Hematopoietic multipotent progenitor cell (in vitro differentiated cells): ENCODE measurements at places on chromosomes 5 and 9.
A peak's percentile ranks its signal among the peaks of the same experiment; 100 is the strongest.

DNA sequence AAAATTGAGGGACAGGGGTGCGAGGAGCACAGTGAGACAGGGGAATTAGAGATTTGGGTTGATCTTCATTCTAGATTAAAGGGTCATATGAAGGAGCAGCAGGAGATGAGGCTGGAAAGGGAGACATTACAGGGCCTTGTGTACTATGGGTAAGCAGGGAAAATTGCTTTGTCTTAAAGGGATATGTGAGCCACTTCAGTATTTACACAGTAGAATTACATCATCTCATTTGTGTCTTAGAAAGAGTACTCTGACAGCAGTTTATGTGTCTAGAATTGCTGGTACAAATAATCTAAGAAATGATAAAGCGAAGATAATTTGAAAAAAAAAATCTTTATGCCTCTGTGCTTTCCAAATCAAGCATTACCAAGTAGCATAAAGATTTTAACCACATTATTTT is 287.0 kb upstream of the ARRDC3 start:
- DNase-seq, result no peak

- DNase-seq, result no peak
Measured at GRCh38 chr5:115857626-115858349, 16.1 kb downstream of the AP3S1 start.

DNA sequence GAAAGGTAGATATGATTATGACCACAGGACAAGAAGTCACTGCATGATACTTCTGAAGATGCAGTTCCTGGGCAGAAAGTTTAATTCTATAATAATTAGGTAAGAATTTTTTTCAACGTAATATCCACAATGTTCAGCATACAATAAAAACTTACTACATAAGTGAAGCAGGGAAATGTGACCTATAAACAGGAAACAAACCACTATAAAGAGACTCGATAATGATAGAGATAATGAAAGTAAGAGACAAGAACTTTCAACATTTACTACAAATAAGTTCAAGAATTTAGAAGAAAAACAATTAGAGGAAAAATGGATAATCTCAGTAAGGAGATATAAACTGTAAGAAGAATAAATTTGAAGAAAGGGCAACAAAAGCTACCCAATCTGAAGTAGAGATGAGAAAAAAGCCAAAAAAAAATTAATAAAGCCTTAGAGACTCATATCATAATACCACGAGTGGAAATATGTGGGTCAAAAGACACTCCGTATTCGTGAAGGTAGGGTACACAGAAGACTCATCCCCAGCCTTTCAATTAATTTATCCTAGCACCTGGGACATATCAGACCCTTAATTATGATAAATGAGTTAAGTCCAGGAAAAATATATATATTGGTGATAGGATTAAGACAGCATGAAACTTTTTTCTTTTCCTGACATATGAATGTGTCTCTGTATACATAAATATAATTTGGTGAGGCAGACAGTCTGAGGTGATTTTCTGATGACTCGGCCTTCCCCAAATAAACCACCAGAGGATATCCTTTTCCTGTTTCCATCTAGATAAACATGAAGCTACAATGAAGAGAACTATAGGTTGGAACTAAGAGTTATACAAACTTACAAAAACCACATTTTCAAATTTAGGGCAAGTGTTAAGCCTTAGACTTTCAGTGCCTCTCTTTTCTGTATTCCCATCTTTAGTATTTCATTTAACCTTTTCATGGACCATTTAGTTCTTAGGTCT is 120.4 kb downstream of the RAPGEF6 start:
- DNase-seq, result peak; percentile 66

DNA sequence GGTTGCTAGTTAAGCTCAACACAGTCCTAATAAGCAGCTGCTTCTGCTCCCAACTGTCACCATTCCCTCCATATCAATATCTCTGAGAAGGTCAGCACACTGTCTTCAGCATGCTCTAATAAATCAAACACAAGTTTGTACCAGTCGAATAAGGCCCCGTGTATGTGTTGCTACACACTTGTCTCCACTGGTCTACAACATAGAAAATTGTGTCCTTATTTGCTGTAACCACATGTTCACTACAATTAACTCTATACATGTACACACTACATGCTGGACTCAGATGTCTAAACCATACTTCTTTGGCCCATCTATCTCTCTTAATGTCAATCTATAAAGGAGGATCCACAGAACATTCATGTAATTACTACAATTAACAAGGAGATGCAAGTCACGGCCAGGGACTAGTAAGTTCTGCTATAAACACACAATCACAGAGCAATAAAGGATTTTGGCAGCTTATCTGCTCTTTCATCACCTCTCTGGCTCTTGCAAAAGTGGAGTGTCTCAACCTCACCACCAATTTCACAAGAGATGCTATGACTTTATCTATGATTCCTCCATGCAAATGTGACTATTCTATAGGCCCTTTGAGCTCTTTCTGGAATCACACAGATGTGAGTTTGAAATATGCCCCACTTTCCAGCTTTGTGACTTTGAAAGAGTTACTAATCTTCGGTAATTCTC is 143.9 kb downstream of the SEMA5A start:
- no peak for DNase-seq

DNA sequence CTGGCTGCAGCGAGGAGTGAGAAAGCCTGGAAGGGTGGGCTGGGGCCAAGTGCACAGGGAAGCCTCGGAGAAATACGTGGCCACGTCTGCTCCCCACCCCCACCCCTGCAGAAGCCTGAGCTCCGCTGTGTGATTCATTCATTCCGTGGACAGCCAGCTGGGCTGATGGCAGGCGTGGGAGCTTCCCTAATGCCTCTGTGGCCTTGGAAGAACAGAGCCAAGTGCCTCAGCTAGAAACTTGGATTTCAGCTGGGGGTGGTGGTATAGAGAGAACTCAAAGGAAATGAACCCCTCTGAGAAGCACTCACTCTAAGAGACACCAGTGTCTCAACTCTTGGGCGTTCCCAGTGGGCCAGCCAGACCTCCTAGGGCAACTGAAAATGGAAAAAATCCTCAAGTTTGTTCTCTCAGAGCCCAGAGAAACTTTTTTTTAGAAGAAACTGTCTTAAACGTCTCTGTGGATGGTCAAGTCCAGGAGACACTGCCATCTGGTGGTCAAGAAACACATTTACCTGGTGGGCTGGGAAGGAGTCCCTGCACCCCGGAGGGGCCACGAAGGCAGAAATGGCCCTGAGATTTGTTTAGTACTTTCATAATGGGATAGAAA is 18.0 kb downstream of the ATOX1 start:
- peak; percentile 74 for DNase-seq

DNA sequence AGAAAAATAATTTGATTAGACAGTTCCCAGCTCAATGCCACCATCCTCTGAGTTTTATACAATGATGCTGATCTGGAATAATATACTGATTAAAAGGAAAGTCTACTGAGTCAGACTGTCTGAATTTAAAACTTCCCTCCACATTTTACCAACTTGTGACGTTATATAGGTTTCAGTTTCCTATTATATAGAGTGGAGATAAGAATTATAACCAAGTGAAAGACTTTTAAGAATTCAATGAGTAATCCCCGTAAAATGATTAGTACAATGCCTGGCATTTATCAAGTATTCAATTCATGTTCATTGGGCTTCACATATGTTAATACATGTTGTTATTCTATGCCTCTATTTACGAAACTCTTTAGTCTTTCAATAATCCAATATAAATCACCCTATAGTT is 166.0 kb downstream of the CDH9 start:
- no peak for DNase-seq

DNA sequence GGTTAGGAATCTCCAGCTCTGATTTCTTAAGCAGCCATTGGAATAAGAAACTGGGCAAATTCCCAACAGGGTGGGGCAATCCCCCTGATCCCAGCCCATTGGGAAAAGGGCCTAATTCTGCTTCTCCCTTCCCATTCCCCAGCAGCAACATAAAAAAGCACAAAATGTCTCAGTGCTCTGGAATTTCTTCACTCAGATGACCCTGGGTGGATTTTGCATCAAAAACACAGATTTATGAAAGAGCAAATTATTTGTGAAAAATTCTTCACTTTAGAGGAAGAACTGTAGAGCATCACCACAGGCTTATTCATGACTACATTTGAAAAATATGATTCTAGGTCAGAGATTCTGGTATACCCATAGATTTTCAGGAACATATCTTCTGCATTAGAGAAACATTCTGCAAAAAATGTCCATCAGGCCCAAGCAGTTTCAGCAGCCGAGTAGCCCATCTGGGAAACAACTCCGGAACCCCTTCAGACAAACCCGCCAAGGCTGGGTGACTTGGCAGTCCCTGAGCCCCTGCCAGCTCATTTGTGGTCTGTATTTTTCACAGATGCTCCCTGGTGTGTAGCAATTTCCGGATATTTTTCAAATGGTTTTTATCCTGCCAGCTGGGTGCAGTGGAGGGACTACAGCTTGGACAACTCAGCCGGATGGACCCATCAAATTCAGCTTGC is 102.1 kb upstream of the RANBP3L start:
- DNase-seq, result no peak

- no peak for DNase-seq
Measured at GRCh38 chr5:54270326-54270725, 40.0 kb downstream of the ARL15 start.

- no peak for DNase-seq
Measured at GRCh38 chr5:171413153-171413910, 6.1 kb upstream of the FGF18 start.

DNA sequence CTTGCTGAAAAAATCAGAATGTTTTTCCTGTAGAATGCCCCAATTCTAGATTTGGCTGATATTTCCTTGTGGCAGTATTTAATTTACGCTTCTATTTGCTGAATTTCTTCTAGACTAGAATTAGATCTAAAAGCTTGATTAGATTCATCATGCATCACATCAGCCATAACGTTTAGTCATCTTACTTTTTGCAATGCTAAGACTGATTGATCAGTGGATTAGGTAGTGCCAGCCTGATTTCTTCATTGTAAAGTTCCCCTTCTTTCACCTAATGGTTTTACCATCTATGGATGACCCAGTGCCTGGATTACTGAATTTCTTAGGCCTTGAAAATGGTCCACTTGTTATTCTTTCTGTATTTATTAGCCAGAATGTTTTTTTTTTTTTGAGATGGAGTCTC is 83.9 kb downstream of the PBX3 start:
- DNase-seq, result no peak

GRCh38 chr9:32344551-32345182 is 39.8 kb upstream of the ACO1 start:
- peak; percentile 42 for DNase-seq

DNA sequence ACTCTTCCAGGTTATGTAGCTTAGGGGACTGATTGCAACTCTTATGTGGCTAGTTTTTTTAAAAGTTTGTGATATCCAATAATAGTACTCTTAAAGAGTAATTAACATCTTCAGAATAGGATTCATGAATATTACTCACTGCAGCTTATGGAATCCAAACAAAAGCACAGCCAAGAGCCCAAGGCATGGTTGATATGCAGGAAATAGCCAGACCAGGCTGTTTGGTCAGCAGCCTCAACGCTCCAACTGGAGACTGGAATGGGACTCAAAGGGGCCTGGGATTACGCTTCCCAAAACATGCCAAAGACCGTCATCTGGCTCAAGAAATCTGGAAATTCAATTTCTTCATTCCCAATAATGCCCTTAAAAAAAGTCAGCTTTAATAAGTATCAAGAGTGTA is 268.6 kb downstream of the SEC61B start:
- no peak for DNase-seq

DNA sequence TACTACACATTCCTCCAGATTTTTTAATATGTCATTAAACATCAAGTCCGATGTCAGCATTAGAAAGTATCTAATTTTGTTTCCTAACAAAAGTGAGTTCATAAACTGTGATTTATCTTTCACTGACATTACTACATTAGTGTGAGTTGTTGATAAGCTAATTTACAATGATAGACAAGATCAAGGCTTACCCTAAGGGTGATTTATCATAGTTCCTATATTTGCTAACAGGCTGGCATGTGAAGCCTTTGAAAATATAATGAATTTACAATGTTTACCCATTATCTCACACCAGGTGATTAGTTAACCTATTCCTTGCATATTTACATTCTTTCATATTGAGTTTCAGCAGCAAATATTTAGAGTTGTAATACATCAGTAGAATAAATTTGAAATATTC is 1096.9 kb upstream of the NUDT12 start:
- DNase-seq, result no peak

- DNase-seq, result no peak
Measured at GRCh38 chr9:114225561-114226212, 70.3 kb downstream of the COL27A1 start.

GRCh38 chr9:76373173-76373783 is 20.9 kb downstream of the RFK start:
- DNase-seq, result no peak

DNA sequence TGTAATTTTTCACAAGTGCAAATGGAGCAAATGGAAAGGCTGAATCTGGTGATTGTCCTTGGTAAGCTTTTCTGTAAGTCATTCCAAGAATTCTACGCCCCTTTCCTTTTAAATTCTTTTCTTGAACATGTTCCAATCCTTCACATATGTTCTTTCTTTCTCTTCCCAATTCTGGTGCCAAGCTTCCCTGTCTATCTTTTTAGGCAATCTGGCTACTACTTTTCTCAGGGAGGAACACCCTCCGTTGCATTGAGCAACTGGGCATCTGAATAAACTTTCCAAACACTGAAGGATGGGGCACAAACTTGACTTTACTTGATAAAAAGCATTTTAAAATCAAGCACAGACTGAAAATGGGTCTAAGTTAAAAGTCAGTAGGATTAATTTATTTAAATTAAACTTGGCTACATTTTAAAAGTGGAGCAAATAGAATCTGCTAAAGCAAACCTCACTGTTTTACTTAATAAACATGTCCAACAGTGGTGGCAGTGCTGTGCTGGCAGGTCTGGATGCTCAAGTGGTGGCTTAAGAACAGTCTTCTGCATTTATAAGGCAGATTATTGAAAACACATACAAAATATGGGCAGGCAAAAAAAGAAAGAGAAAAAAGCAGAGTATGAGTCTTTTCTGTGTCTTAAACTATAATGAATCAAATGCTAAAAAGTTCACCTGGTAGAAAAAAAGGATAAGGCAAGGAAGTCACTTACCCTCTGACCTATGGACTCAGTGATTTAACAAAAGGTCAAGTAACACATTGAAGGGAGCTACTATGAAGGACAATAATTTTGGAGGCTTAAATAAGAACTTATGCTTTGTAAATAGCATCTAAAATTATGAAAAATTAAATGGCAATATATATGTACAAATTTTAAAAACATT is 5.4 kb downstream of the ELL2 start:
- no peak for DNase-seq

- DNase-seq, result no peak
Measured at GRCh38 chr9:112764837-112765236, 14.3 kb downstream of the SNX30 start.

DNA sequence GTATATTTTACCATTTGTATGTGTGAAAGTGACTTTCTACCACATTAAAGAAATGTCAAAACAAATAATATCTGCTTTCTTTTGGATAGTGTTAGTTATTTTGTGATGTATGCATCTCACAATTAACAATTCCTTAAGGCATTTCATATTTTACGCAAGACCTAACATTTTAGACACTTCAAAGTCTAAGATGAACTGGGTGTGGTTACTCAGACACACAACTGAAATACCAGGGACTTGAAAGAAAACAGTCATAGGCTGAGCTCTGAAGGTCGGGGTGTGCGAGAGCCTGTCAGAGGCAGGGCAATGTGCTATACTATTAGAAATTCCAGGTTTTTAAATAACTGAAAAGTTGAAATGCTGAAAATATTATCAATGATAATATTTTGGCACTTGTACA is 44.5 kb upstream of the ZNF622 start:
- DNase-seq, result no peak

GRCh38 chr5:93635991-93636390 is 53.0 kb downstream of the NR2F1 start:
- DNase-seq, result no peak

- DNase-seq, result no peak
Measured at GRCh38 chr5:61493973-61494372, 161.9 kb downstream of the ZSWIM6 start.
